HCT116 (cell line): ENCODE measurements at places on chromosomes 7 and 10.

DNA sequence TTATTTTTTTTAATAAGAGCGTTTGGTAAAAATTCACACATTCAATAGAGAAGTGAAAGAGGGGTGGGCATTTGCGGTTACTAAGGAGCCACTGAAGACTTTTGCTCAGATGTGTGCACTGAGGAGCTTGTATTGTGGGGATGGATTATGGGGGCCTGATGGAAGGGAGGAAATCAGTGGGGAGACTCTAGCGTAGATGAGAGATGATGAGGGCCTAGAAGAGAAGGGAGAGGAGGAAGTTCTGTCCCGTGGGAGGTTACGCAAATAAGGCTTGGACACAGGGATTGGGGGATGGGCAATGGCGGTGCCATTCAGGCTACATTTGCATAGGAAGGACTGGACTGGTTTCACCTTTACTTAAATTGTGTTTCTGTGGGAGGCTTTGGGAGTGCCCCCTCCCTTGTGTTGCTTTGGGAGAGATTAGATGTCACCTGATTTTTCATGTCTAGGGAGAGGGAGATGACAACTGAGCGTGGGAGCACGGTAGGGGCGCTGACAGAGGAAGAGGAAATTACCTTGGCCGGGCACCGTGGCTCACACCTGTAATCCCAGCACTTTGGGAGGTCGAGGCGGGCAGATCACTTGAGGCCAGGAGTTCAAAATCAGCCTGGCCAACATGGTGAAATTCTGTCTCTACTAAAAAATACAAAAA is 2.2 kb upstream of the HIP1 start:
- H3K27ac ChIP-seq: no peak overlapping the region
- H3K4me1 ChIP-seq: peaks cover 11% of the 10 kb centered on the region
- H3K4me3 ChIP-seq: no peak overlapping the region
- no peak for DNase-seq
- no peaks in the 10 kb centered on the region for H3K36me3 ChIP-seq

DNA sequence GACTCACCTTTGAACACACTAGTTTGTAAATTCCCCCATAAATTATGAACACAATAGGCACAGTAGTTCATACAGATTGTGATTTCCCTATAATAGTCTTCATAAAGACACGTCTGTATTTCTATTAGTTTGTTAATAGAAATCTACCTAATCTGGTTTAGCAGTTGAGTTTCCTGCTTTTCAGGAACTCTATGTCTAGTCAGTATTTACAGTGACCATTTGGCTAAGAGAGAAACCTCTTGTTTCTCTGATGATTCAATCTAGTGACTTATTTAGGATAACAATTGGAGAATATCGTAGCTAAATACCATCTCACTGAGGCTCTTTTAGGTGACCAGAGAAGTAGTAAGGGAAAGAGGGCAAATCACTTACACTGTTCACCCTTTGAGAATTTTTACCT is 5.9 kb upstream of the HERPUD2 start:
- no peak for DNase-seq
- no peak overlapping the region for H3K27ac ChIP-seq
- H3K36me3 ChIP-seq: no peaks in the 10 kb centered on the region
- H3K27me3 ChIP-seq: no peaks in the 10 kb centered on the region

DNA sequence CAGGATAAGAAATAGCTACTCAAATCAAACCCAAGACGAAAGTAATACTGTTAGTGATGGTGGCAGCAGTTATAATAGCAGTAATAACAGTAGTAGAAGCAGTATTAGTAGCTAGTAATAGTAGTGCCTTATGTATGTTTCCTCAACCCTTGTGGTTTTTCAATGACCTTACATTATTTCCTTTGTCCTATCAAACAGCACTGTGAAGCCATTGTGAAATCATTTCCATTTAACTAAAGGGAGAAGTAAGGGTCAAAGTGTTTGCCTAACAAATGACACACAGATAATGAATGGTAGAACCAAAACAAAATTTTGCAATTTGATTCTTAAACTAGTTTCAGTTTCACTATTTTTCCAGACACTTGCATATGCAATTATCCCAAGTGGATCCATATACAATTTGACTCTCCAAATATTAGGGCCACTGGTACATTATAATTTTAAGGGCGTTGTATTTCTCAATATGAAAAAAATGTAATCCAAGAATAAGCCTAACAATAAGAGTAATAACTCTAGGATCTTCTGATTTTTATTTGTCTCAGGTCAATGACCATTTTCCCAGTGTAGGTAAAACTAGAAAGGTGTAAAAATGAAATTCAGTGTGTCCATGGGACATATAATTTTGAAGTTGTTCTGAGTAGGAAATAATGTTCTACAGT is 33.7 kb upstream of the TMEM26 start:
- no peak overlapping the region for H3K4me3 ChIP-seq
- no peaks in the 10 kb centered on the region for H3K4me1 ChIP-seq
- no peaks in the 10 kb centered on the region for H3K27me3 ChIP-seq
- H3K36me3 ChIP-seq: no peaks in the 10 kb centered on the region
- no peak for DNase-seq

- H3K27me3 ChIP-seq: 0 out of 2 replicates have a peak, but pooled peaks cover 8% of the 10 kb centered on the region
- no peaks in the 10 kb centered on the region for H3K4me1 ChIP-seq
- no peak overlapping the region for H3K27ac ChIP-seq
- H3K36me3 ChIP-seq: no peaks in the 10 kb centered on the region
- no peak for DNase-seq
- no peak overlapping the region for H3K4me3 ChIP-seq
These were observed 178.2 kb downstream of the TRIL start for GRCh38 chr7:28779954-28780353.

GRCh38 chr7:121605317-121605680 is 209.2 kb upstream of the FAM3C start:
- DNase-seq: no peak
- no peak overlapping the region for H3K4me3 ChIP-seq
- no peak overlapping the region for H3K27ac ChIP-seq
- no peaks in the 10 kb centered on the region for H3K27me3 ChIP-seq
- no peaks in the 10 kb centered on the region for H3K36me3 ChIP-seq

- no peak overlapping the region for H3K4me3 ChIP-seq
- DNase-seq: no peak
These were observed 160.2 kb downstream of the ARHGAP12 start for GRCh38 chr10:31768467-31768866.

DNA sequence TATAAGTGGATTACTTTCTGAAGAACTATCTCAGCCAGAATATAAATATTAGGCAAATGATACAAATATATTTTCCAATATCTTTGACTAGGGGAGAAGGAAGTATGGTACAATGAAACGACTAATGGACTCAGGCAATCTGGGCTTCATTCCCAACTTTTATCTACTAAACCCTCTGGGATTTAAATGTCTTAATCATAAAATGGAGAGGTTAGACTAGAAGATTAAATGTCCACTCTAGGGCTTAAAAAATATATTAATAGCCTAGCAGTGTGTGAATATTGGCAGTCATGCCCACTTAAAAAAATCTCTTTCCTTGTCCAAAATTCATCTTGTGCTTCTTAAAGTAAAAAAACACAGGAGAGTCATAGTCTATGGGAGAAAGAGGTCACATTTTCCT is 98.3 kb downstream of the CTTNBP2 start:
- no peak overlapping the region for H3K27ac ChIP-seq
- H3K4me3 ChIP-seq: no peak overlapping the region
- DNase-seq: no peak
- H3K4me1 ChIP-seq: no peaks in the 10 kb centered on the region
- H3K27me3 ChIP-seq: no peaks in the 10 kb centered on the region
- H3K36me3 ChIP-seq: no peaks in the 10 kb centered on the region

GRCh38 chr10:131812736-131813604 is 87.8 kb upstream of the PPP2R2D start:
- DNase-seq: no peak
- 0 out of 2 replicates have a peak, but pooled peaks cover 6% of the 10 kb centered on the region for H3K27me3 ChIP-seq
- no peaks in the 10 kb centered on the region for H3K36me3 ChIP-seq
- H3K27ac ChIP-seq: no peak overlapping the region

GRCh38 chr7:4164556-4164955 is 517.5 kb upstream of the FOXK1 start:
- no peak overlapping the region for H3K27ac ChIP-seq
- no peaks in the 10 kb centered on the region for H3K27me3 ChIP-seq
- DNase-seq: no peak
- no peak overlapping the region for H3K4me3 ChIP-seq
- no peaks in the 10 kb centered on the region for H3K4me1 ChIP-seq

GRCh38 chr7:132412435-132412834 is 163.8 kb downstream of the PLXNA4 start:
- DNase-seq: no peak
- H3K36me3 ChIP-seq: no peaks in the 10 kb centered on the region
- H3K27ac ChIP-seq: no peak overlapping the region
- H3K27me3 ChIP-seq: peaks cover 23% of the 10 kb centered on the region
- no peaks in the 10 kb centered on the region for H3K4me1 ChIP-seq

- no peak for DNase-seq
- H3K27me3 ChIP-seq: no peaks in the 10 kb centered on the region
- H3K27ac ChIP-seq: no peak overlapping the region
- H3K4me1 ChIP-seq: no peaks in the 10 kb centered on the region
These were observed 77.4 kb upstream of the RET start for GRCh38 chr10:42999385-43000020.

- no peaks in the 10 kb centered on the region for H3K4me1 ChIP-seq
- no peaks in the 10 kb centered on the region for H3K27me3 ChIP-seq
- DNase-seq: no peak
- no peak overlapping the region for H3K27ac ChIP-seq
These were observed 50.2 kb upstream of the LANCL2 start for GRCh38 chr7:55314967-55315366.

DNA sequence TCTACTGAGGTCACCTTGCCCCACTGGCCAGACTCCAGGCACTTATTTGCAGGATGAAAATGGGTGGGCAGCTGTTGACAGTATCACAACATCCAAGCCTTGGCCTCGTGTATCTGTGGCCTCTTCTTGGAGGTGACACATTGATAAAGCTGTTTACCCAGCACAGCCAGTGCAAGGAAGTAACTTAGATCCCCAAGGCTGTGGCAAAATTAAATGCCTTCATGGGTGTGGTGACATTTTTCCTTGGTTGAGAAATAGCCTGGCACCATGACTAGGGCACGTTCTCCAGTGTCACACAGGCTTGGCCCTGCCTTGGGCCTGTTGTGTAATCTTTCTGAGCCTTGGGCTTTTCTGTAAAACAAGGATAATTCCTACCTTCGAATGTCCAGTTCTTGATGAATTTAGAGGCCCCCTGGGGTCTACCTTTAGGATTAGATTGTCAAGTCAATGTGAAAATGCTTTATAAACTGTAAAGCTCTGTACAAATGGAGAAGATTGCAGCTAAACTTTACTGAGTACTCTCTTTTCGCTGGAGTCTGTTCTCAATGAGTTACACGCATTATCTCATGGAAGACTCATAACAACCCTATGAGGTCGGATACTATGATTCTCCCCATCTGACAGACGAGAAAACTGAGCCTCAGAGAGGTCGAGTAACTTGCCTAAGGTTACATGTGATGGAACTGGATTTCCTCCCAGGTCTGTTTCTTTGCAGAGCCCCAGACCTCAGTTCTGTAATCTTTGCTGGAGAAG is 46.7 kb upstream of the LOXL4 start:
- H3K27ac ChIP-seq: no peak overlapping the region
- no peaks in the 10 kb centered on the region for H3K27me3 ChIP-seq
